ENCODE measurements at places on chromosomes 3 and 15. TPM values are rescaled to one million over a fixed set of nuclear protein-coding genes. Genes with fewer than 3 reads are reported as not detected.

Gene GOLGA6L1
- total RNA-seq = not detected

Gene MCF2L2
- 3.2 TPM for total RNA-seq

Gene SAXO2
- 5.7 TPM for total RNA-seq

Gene ARGFX
- not detected for total RNA-seq

Gene RAF1
- 78.3 TPM for total RNA-seq

Gene CMTM8
- not detected for total RNA-seq

- no peak for DNase-seq
- H3K4me3 ChIP-seq = no peak overlapping the region
- H3K27ac ChIP-seq = no peak overlapping the region
- no peaks in the 10 kb centered on the region for H3K36me3 ChIP-seq
- no peaks in the 10 kb centered on the region for H3K4me1 ChIP-seq
Measured at GRCh38 chr15:39828374-39828931, 45.8 kb upstream of the FSIP1 start.

GRCh38 chr3:23368731-23369130, 165.6 kb downstream of the UBE2E2 start:
- no peak overlapping the region for H3K27ac ChIP-seq
- no peaks in the 10 kb centered on the region for H3K36me3 ChIP-seq
- H3K4me3 ChIP-seq = no peak overlapping the region
- H3K27me3 ChIP-seq = no peaks in the 10 kb centered on the region
- no peak for DNase-seq

DNA sequence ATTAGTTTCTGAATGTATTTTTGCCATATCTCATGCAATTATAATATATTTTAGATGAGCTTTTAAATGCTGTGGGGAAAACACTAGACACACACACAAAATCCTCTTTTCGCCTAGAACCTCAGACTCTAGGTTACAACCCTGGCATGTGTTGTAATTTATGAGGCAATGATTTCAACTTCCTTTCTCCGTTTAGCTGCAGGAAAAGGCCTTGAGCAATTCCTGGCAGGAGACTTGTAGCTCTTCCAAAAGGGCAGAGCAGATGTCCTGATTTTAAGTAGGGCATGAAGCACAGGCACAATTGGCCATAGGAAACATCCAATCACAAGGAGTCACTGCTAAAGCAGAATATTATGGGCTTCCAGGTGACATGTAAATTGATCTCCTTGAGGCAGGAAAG, 82.0 kb downstream of the GPR156 start:
- no peak for DNase-seq
- no peak overlapping the region for H3K4me3 ChIP-seq
- no peaks in the 10 kb centered on the region for H3K36me3 ChIP-seq
- no peaks in the 10 kb centered on the region for H3K27me3 ChIP-seq
- H3K27ac ChIP-seq = no peak overlapping the region

DNA sequence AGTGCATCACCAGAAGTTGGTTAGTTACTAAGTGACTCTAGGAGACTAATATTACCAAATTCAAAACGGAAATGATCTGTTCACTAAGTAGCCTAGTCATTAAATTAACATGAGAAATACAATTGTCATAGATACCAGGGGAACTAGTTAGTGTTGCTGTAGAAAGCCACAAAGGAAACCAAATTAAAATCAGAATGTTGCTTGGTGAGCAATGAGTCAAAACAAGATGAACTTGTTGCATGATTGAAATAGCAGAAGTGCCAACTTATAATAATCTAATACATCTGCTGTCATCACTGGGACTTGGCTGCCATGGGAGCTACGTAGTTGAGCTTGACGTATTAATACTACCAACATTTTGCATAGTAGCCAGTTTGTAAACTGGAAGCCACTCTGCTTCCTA, 458.1 kb downstream of the DIPK2A start:
- no peaks in the 10 kb centered on the region for H3K4me1 ChIP-seq
- H3K36me3 ChIP-seq = no peaks in the 10 kb centered on the region
- no peak for DNase-seq
- no peak overlapping the region for H3K4me3 ChIP-seq
- H3K27me3 ChIP-seq = no peaks in the 10 kb centered on the region
- H3K27ac ChIP-seq = no peak overlapping the region

- H3K27me3 ChIP-seq = no peaks in the 10 kb centered on the region
- H3K4me3 ChIP-seq = peak overlapping the region; percentile 72
- H3K27ac ChIP-seq = peak overlapping the region; percentile 84
Measured at GRCh38 chr3:150760431-150761200, 2.4 kb downstream of the SIAH2 start.

DNA sequence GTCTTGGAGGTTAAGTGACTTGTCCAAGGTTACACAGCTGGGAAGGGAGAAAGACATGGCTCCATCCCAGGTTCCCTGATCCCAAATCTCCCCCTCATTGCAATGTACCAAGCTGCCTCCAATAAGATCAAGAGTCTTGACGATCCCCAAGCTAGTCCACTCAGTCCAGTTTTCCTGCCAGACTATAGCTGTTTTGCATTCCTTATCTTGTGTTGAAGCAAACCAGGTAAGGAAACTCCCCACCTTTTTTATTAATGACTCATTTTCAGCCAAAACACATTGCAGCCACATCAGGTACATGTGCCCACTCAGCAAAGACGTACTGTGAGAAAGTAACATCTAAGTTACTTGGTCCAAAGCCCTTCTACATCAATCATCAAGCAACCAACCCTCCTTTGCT, 41.9 kb downstream of the LIPC start:
- no peaks in the 10 kb centered on the region for H3K36me3 ChIP-seq
- no peak overlapping the region for H3K4me3 ChIP-seq
- H3K27ac ChIP-seq = no peak overlapping the region
- no peaks in the 10 kb centered on the region for H3K27me3 ChIP-seq
- H3K4me1 ChIP-seq = no peaks in the 10 kb centered on the region
- DNase-seq = no peak

DNA sequence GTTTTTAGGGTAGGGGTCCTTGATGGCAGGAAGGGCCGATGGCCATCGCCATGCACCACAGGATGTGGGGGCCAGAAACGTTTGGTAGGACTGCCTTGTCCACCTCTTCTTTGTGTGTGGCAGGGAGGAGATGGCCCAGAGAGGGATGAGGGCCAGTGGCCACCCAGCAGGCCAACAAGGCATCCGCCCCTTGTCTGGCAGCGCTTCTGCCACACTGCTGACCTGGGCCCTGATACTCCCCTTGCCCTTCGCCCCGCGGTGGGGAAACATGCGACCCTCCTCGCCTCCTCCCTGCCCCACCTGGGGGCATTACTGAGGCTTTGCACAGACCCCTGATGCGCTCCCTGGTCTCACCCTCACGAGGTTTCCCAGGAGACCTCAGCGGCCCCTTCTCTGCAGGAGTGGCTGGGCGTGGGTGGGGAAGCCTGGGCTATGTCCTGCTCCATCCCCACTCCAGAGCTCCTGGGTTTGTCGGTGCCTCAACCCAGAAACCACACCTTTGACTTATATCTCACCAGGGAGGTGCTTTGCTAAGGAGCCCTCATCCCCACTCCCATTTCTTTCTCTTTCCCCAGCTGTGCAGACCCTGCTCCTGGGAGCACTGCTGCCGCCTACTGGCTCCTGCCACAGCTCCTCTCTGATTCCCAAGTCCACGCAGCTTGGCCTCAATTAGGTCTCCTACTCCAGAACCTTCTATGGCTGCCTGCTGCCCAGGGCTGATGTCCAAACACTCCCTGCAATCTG, 38.7 kb downstream of the FEM1B start:
- peaks cover 5% of the 10 kb centered on the region for H3K4me1 ChIP-seq
- DNase-seq = peak; percentile 45
- no peak overlapping the region for H3K4me3 ChIP-seq
- H3K27me3 ChIP-seq = peaks cover 13% of the 10 kb centered on the region

DNA sequence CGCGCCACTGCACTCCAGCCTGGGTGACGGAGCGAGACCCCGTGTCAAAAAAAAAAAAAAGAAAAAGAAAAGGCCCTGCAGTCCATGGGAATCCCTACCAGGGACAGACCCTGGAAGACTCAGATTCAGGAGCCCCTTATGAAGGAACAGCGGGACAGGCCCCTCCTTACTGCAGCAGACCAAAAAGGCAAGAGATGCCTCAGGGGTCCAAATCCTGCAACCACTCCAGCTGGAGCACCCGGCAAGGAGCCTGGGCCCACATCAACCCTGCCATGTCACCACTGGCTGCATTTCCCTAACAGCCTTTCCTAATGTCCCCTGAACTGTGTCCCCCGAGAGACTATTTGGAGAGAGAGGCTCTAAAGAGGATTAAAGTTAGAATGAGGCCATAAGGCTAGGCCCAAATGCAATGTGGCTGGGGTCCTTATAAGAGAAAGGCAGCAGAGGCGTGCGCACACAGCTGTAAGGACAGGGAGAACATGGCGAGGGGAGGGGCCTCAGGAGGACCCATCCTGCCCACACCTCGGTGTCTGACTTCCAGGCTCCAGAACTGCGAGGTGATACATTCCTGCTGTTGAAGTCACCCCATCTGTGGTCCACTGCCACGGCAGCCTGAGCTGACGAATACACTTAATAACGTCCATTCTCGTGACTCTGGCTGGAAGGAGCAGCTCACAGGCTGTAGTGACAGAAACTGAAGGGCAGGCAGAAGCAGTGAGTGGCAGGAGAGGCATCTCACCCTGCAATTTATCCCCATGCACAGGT, 78.1 kb downstream of the ATP10A start:
- no peak overlapping the region for H3K4me3 ChIP-seq
- H3K27me3 ChIP-seq = no peaks in the 10 kb centered on the region
- no peak overlapping the region for H3K27ac ChIP-seq

DNA sequence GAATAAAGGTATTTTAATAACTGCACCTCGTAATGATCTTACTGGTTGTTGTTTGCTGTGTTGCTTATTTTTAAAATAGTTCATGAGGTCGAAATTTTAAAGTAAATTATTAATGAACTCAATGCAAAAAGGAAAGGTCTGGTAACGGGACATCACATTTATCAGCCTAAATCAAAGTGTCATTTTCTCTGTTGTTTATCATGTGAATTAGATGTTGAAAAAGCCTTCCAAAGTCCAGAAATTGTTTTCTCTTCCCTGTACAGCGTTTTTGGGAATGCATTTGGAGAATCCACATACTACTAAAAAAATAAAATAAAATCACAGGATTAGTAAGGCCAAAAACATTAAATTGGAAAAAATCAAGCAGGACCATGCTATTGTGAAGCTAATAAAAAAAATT, 339.2 kb upstream of the NECTIN3 start:
- DNase-seq = no peak
- H3K36me3 ChIP-seq = no peaks in the 10 kb centered on the region
- H3K27ac ChIP-seq = no peak overlapping the region
- no peaks in the 10 kb centered on the region for H3K27me3 ChIP-seq
- no peaks in the 10 kb centered on the region for H3K4me1 ChIP-seq

- H3K27me3 ChIP-seq = no peaks in the 10 kb centered on the region
- no peak for DNase-seq
- no peak overlapping the region for H3K4me3 ChIP-seq
- H3K4me1 ChIP-seq = no peaks in the 10 kb centered on the region
- no peaks in the 10 kb centered on the region for H3K36me3 ChIP-seq
Measured at GRCh38 chr3:148607491-148607890, 90.2 kb upstream of the AGTR1 start.

DNA sequence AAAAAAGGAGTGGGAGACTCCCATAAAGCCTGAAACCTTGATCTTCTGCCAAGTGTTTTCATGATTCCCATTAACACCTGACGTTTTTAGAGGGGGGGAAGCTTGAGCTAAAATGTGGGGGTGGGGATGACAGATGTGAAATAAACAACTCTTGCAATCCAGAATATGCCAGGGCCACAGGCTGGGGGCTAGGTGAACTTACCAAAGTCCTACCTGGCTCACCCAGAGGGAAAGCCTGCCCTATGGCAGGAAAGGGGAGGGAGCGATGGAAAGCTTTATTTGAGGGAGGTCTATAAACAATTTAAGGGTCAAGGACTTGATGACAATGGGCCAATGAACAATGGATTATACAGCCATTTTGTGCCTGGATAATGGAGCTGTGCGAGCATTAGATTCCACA, 108.3 kb downstream of the LRIG1 start:
- H3K36me3 ChIP-seq = no peaks in the 10 kb centered on the region
- no peaks in the 10 kb centered on the region for H3K4me1 ChIP-seq
- no peak overlapping the region for H3K27ac ChIP-seq
- DNase-seq = no peak

DNA sequence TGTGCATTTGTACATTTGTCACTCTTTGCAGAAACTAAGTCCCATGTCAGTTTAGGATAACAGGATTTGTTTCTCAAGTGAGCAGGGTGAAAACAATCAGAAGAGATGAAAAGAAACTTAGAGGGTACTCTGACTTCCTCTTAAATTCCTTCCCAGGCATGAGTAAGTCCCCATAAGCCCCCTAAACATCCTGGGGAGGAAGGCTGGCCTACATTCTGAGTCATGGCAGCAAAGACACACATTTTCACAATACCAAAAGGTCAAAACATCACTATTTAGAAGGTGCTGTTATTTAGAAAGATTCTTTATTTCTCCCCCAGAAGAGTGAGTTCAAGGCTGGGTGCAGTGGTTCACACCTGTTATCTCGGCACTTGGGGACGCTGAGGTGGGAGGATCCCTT, 7.6 kb upstream of the FOXP1 start:
- H3K27me3 ChIP-seq = no peaks in the 10 kb centered on the region
- no peaks in the 10 kb centered on the region for H3K36me3 ChIP-seq
- H3K4me1 ChIP-seq = peaks cover 4% of the 10 kb centered on the region
- no peak for DNase-seq
- no peak overlapping the region for H3K27ac ChIP-seq

GRCh38 chr3:40939741-40940130, 259.6 kb upstream of the CTNNB1 start:
- no peaks in the 10 kb centered on the region for H3K36me3 ChIP-seq
- H3K27ac ChIP-seq = no peak overlapping the region
- no peak for DNase-seq
- no peak overlapping the region for H3K4me3 ChIP-seq
- H3K4me1 ChIP-seq = no peaks in the 10 kb centered on the region

GRCh38 chr3:8405144-8405543, 96.5 kb upstream of the LMCD1 start:
- H3K36me3 ChIP-seq = no peaks in the 10 kb centered on the region
- no peak for DNase-seq
- H3K27me3 ChIP-seq = no peaks in the 10 kb centered on the region
- H3K27ac ChIP-seq = no peak overlapping the region

GRCh38 chr15:72487070-72487797, 13.1 kb downstream of the ARIH1 start:
- no peaks in the 10 kb centered on the region for H3K27me3 ChIP-seq
- H3K4me3 ChIP-seq = no peak overlapping the region
- DNase-seq = no peak
- no peak overlapping the region for H3K27ac ChIP-seq
- 0 out of 3 replicates have a peak, but pooled peaks cover 4% of the 10 kb centered on the region for H3K4me1 ChIP-seq

DNA sequence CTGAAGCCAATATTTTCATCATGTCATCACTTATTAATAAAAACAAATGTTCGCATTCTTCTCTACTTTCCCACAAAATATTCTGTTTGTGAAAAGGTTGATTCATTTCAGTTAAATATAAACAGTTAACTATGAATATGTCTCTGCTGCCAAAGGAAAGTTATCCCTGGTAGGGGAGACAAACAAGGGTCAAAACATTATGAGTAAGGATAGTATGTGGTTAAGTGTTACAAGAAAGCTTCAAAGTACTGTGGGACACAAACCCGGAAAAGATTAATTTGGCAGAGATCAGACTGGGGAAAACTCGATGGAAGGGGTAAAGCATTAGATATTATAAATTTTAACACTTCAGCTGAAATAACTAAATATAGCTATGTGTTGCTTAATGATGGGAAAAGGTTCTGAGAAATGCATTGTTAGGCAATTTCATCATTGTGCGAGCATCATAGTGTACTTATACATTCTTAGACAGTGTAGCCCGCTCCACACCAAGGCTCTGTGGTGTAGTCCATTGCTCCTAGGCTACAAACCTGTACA, 436.5 kb upstream of the TBL1XR1 start:
- no peak overlapping the region for H3K4me3 ChIP-seq
- H3K27me3 ChIP-seq = no peaks in the 10 kb centered on the region
- no peaks in the 10 kb centered on the region for H3K4me1 ChIP-seq
- DNase-seq = no peak
- no peaks in the 10 kb centered on the region for H3K36me3 ChIP-seq

Measured in K562 (cell line).